ENCODE measurements at places on chromosomes 16 and 17.

- no peak for DNase-seq
Observed at GRCh38 chr16:72923757-72924156, 124.2 kb downstream of the ZFHX3 start.

DNA sequence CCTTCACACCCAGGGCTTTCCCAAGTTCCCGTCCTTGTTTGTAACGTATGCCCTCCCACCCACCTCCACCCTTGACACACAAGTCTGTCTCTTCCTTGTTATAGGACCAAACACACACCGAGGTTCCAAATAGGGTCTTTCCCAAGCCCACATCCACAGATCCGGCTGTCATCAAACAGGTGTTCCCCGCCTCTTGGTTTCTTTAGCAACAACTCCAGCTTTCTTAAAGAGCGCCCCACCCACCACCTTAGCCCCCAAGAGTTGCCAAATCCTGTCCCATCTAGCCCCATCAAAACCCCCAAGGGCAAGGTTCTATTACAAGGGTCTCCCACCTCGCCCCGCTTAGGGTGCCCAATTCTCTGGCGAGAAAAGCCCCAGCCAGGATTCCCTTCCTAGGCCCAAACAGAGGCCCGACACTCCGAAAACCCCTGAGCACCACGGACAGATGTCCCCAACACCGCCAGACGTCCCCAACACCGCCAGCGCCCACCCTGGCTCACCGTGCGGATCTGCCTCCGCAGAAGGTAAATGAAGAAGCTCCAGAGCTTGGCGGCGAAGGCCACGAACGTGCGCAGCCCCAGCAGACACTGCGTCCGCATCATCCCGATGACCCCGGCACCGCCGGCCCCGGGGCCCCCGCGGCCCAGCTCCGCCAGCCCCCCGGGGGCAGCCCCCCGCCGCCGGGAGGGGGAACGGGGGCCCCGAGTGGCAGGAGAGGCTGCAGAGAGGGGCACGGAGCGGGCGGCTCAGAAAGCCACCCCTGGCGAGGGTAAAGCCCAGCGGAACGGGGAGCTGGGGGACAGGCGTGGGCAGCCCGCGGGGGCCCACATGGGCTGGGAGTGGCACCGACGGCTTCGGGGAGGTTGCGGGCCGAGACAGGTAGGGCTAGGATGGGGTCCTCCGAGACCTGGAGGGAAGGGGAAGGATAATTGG, 573 bp downstream of the CTDNEP1 start:
- DNase-seq, result no peak

DNA sequence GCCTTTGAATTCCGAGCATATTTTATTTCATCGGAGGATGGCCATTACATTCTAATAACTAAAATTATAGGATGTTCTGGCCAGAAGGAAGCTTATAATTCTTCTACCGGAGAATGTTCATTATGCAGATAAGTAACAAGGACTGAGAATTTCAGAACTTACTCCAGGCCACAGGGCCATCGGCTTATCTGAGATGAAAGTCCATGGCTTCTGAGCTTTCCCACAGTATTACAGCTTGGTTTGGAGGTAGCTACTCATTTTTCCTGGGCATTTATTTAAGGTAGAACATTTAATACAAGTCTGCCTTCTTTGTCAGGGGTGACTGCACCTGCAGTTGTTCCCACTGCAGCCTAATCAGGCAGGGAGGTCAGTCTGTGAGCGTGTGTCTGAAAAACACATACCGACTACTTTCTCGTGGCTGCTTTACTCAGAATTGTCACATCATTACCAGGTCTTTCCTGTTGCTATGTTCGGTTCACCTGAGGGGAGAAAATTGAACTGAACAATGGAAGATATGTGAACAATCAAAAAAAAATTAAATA, 219.7 kb upstream of the CPHXL start:
- no peak for DNase-seq

DNA sequence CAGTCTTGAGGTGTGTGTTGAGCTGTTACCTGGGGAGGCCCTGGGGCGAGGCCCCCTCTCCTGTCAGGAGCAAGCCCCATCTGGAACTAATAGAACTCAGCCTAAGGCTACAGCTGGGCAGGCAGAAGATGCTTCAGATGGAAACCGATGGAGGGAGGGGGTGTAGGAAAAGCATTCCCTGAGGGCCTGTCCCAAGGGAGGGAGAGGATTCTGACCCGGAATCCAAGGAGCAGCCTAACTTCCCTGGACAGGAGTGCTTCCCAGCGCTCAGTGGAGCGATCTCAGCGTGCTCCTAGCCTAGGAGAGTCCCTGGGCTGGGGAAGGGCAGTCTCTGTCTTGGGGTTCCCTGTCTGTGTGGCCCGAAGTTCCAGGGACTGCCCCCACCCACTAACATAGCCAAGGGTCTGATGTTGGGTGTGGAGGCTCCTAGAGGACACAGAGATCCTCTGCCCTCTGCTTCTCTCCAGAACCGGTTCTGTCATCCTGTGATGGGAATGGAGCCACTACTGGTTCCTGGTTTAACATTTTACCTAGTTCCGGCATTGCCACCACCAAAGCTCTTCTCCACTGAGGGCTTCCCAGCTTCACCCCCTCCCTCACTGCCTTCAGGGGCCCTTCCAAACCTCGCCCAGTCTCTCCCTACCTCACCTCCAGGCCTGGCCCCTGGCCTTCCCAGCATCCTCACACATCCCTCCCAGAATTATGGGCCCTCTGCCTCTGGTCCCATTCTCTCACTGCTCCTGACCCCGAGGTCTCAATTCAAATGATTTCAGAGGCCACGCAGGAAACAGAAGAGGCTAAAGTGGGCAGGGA, 58.7 kb downstream of the RTN4RL1 start:
- DNase-seq, result no peak

- no peak for DNase-seq
Observed at GRCh38 chr17:50487213-50488096, 8.8 kb downstream of the RSAD1 start.

DNA sequence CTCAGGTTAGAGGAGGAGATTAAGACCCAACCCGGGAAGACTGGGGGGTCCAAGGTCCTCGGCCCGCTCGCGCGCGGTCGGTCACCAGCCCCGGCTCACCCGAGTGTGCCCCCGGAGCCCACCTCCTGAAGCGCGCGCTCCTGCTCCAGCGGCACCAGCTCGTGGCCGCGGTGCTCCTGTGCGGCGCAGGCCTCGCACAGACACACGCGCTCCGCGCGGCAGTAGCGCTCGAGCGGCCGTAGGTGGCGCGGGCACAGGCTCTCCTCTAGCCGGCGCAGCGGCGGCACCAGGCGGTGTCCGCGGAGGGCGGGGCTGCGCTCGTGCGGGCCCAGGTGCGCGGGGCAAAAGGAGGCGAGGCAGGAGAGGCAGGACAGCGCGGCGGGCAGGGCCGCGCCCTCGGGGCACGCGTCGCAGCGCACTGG, 618 bp downstream of the TRIM47 start:
- peak; percentile 68 for DNase-seq

GRCh38 chr17:31523862-31524730, 132.6 kb downstream of the RAB11FIP4 start:
- no peak for DNase-seq

All from endothelial cell (in vitro differentiated cells).